ENCODE measurements at places on chromosomes 7 and 10.

- DNase-seq = no peak
Measured at GRCh38 chr7:131015657-131015958, 281.6 kb upstream of the KLF14 start.

DNA sequence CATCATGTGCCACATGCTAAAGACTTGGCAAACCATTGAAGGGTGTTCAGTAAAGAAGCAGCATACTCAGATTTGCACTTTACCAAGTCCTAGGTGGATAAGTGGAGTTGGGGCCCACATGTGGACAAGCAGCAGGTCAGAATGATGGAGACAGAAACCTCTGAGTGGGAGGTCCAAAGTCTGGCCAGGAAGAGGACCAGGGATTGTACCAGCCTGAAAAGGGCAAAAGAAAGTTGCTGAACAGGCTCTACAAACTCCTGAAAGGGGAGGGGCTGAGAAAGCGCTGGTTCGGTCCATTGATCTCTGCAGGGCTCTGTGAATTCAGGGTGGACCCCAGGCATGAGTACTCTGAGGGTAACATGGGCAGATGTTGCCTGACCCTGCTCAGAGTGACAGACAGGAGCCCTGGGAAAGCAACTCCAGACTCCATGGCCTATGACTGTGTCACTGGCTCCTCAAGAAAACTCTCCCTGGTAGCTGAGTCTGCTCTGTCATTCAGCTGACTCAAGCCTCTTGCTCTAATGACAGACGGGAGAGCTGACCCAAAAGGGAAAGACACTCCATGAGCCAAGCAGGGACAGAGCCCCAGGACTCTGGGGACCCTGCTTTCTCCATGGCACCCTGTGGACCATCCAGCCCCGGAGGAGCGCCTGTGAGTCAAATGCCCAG lies 68.5 kb downstream of the TBXAS1 start:
- DNase-seq = no peak

DNA sequence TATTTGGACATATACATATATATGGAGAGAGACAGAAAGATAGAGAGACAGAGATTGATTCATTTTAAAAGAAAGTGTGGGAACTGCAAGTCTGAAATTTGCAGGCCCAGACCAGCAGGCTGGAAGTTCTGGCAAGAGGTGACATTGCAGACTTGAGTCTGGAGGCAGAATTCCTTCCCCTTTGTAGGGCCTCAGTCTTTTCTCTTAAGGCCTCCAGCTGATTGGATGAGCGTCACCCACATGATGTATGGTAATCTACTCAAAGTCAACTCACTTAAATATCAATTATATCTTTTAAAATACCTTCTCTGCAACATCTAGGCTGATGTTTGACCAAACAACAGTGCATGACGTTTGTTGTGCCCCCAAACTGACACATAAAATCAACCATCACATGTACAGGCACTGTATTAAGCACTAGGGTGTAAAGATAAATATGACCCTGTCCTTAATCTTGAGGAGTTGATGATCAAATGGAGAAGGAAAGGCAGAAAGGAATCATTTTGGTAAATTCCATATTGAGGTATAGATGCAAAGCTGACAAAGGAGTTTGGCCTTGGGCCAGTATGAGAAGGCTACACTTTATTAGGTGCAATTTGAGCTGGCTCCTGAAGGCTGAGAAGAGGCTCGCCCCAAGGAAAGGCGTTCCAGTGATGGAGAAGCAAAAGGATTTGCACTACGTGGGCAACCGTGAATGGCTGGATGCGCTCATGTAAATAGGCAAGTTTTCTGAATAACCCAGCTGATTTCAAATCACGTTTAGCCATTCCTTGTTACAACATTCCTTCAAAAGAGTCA lies 52.6 kb downstream of the BPGM start:
- DNase-seq = no peak

- no peak for DNase-seq
Measured at GRCh38 chr10:71217266-71218045, 5.1 kb downstream of the UNC5B start.

- DNase-seq = no peak
Measured at GRCh38 chr7:28688174-28688573, 270.0 kb downstream of the TRIL start.

- no peak for DNase-seq
Measured at GRCh38 chr10:66365686-66366085, 560.1 kb upstream of the LRRTM3 start.

GRCh38 chr7:155885167-155886155 lies 73.2 kb upstream of the SHH start:
- DNase-seq = peak; percentile 18

DNA sequence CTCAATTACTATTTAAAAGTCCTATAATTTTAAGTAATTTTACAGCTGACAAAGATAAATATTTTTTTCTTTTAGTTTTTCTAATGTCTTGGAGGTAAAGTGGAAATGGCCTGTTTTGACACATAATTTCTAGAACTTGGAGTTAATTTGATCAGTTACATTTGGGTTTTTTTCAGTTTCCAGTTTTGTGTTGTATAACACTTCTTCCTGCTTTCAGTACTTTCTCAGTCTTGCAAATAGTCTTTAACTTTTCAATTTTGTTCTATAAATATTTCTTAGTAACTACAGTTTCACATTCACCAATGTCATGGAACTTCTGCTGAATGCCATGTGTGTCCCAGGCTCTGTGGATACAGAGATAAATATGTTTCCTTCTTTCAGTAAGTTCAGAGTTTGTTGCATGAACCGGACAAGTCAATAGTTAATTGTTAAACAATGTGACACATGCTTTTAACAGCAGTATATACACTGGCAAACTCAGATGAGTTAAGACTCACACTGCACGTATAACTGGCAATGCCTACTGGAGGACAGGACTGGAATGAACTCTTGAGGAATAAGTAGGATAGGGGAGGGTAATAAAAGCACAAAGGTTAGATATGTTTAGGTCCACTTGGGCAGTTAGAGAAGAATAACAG lies 4.6 kb downstream of the SHOC2 start:
- DNase-seq = no peak

DNA sequence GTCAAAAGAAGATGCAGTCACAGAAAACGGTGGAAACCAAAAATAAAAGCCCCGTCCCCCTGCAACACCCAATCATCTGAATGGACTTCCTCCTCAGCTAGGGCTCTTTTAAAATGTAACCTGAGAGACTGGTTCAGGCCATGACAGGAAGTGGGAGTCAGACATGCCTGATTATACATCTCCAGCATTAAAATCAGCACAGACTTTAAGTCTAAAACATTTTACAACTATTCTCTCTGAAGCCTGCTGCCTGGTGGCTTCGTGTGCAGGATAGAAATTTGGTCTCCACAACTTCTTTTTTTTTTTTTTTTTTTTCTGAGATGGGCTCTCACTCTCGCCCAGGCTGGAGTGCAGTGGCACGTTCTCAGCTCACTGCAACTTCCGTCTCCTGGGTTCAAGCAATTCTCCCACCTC lies 30.3 kb downstream of the HACD1 start:
- DNase-seq = no peak

GRCh38 chr7:156095908-156096539 lies 283.8 kb upstream of the SHH start:
- DNase-seq = no peak

GRCh38 chr10:78828647-78829539 lies 239.9 kb upstream of the ZMIZ1 start:
- DNase-seq = no peak

- DNase-seq = no peak
Measured at GRCh38 chr7:85452674-85453073, 265.8 kb upstream of the SEMA3D start.

DNA sequence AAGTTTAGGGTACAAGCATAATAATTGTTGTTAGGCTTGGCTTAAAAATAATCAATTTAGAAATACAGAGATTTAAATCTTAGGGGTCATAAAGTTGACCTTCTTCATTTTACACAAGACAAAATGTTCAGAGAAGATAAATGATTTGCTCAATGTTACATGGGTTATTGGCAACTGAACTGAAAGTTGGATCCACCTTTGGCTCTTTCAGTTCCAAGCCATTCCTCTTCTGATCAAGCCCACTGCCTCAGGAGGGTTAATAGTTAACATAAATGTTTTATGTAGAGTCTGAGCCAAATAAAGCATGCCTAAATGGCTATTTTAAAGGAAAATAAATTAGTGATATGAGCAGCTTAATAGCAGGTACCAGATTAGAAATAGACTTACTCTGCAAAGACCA lies 79.1 kb upstream of the RHOBTB1 start:
- DNase-seq = no peak

DNA sequence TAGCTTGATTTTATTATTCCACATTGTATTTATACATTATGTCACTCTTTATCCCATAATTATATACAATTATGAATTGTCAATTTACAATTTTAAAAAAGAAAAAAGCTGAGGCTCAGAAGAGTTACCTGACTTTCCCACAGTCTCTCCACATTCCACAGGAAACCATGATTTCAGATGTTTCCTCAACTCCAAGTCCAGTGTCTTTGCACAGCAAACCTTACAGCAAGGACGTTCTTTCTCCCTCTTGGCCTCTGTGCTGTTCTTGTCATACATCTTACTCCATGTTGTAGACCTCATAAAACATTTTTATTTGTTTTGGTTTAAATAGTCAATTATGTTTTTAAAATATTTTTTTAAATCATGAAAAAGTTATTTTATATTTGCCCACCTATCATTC lies 34.9 kb upstream of the GRB10 start:
- no peak for DNase-seq

DNA sequence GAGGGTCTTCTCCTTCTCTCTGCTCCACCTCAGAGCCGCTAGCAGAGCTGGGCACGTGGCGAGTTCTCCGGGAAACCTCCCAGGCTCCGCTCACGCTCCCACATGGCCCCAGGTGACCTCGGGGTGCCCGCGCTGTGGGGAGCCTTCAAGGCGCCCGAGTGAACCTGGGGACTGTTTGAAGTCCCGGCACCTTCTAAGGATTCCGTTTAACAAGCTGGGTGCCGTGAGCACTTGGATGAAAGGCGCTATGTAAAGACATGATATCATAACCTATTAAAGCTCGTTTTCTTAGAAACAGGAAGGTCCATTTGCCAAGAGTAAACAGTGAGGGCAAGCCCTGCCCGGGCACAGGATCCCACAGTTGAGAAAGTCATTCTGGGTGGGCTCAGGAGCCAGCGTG lies 15.8 kb upstream of the MYL10 start:
- DNase-seq = no peak

DNA sequence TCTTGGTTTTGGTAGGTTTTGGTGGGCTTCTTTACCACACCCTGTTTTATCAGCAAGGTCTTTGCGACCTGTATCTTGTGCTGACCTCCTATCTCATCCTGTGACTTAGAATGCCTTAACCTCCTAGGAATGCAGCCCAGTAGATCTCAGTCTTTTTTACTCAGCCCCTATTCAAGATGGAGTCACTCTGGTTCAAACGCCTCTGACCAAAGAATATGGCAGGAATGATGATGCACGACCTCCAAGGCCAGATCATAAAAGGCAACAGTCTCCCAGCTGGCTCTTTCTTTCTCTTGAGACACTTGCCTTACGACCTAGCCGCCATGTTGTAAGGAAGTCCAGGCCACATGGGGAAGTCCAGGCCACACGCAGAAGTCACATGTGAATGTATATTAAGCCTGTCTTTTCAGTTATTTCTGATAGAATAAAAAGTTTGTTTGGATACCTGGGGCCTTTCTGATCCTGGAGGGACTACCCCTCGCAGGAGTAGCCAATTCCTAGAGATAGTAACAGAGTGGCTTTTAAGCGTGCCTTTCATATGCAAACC lies 10.5 kb upstream of the RADIL start:
- no peak for DNase-seq

DNA sequence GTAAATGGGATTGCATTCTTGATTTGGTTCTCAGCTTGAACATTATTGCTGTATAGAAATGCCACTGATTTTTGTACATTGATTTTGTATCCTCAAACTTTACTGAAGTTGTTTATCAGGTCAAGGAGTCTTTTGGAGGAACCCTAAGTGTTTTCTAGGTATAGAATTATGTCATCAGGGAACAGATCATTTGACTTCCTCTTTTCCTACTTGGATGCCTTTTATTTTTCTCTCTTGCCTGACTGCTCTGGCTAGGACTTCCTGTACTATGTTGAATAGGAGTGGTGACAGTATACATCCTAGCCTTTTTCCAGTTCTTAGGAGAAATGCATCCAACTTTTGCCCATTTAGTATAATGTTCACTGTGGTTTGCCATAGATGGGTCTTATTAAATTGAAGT lies 48.8 kb downstream of the ANXA8 start:
- no peak for DNase-seq

GRCh38 chr7:84139986-84140729 lies 54.4 kb downstream of the SEMA3A start:
- DNase-seq = no peak

GRCh38 chr10:101646364-101646763 lies 48.6 kb downstream of the FBXW4 start:
- DNase-seq = no peak

- no peak for DNase-seq
Measured at GRCh38 chr7:36852017-36852416, 127.7 kb upstream of the AOAH start.

GRCh38 chr7:124208173-124208572 lies 175.3 kb upstream of the TMEM229A start:
- no peak for DNase-seq

DNA sequence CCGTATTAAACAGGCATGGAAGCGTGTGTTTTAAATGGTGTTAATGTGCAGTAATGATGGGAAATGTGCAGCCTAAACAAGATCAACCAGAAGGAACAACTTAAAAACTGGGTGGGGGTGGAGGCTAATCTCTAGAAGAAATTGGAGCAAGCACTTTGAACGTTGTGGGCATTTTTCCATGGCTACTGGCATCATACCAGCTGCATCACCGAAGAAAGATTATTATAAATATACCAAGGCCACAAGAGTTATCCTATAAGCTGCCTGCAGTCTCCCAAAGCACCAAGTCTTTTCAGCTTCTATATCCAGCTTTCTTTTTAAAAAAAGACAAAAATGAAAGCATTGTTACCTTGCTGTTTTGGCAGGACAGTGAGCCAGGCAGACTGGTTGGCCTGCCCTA lies 79.9 kb downstream of the FGFR2 start:
- no peak for DNase-seq

GRCh38 chr10:21041763-21042458 lies 144.8 kb upstream of the NEBL start:
- DNase-seq = no peak

DNA sequence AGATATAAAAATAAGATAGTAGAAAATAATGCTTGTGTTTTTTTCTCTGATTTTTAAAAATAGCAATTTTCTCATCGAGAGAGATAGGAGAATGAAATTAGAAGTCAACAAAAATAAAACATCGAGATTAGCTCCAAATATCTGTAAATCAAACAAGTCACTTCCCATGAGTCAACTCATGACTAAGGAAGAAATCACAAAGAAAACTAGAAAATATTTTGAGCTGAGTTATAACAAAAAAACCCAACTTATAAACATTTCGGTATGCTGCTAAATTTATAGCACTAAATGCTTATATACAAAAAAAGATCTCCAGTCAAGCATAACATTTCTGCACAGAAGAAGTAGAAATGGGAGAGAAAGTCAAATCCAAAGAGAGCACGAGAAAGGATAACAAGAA lies 140.1 kb downstream of the ITGA8 start:
- no peak for DNase-seq

Data from GOT3 (cell line).